Activated naive CD8-positive, alpha-beta T cell treated with anti-CD3 and anti-CD28 coated beads, Interleukin-2, amount 10 ng/mL, durations not matched to agents 7 days and 5 days (primary cell): ENCODE measurements at places on chromosomes 1 and 21. TPM values are rescaled to one million over a fixed set of nuclear protein-coding genes. Genes with fewer than 3 reads are reported as not detected.

The VHLL gene
- not detected for total RNA-seq

The TLR5 gene
- total RNA-seq, result 0.28 TPM

The YBX1 gene
- total RNA-seq, result 529 TPM

The S100A3 gene
- total RNA-seq, result not detected

The ITGB2 gene
- total RNA-seq, result 452 TPM

The FALEC gene
- 0.58 TPM for total RNA-seq

The RNF207 gene
- total RNA-seq, result 3.8 TPM

The TCHH gene
- total RNA-seq, result 0.08 TPM

The GSTM1 gene
- not detected for total RNA-seq

DNA sequence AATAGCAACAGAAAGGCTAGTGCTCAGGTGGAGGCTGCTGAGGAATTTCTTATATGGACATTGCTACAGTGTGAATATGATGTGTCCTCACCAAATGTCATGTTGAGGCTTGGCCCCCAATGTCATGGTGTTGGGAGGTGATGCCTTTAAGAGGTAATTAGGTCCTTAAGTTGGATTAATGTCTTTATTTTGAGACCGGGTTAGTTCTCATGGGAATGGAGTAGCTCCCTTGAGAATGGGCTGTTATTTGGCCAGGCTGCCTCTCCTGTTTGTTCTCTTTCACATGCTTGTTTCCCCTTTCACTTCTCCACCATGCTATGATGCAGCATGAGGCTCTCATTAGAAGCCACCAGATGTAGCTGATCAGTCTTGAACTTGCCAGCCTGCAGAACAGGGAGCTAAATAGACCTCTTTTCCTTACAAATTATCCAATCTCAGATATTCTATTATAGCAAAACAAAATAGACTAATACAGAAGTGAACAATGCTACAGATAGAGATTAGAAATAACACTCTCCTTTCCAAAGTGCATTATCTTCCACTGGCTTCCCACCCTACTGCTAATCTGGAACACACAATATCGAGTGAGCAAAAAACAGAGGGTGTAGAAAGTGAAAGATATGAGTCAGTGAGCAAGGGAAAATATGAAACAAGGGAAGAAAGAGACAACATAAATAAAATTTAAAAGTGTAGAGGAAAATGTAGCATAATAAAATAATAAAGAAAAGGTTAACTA lies 160.2 kb downstream of the NTMT2 start:
- no peaks in the 10 kb centered on the region for H3K4me1 ChIP-seq
- DNase-seq, result no peak
- H3K36me3 ChIP-seq, result no peaks in the 10 kb centered on the region
- H3K27ac ChIP-seq, result no peak overlapping the region

DNA sequence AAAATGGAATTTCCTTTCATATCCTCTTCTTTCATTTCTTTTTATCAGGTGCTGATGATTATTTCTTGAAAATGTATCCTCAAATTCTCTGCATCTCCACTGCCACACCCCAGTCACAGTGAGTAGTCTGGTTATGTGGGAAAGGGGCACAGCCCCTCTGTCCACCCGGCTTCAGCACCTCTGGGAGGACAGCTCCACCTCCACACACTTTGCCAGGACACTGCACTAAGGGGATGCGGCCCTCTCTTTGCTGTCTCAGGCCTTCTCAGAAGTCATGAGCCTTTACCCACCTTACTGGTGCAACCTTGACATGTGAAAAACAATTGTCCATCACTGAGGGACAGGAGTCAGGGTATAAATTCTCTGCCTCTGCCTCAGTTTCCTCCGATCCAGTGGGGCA lies 433.1 kb downstream of the PCP4 start:
- H3K27me3 ChIP-seq, result no peaks in the 10 kb centered on the region
- no peak for DNase-seq
- H3K27ac ChIP-seq, result no peak overlapping the region
- H3K4me1 ChIP-seq, result no peaks in the 10 kb centered on the region

- no peak overlapping the region for H3K27ac ChIP-seq
- no peaks in the 10 kb centered on the region for H3K36me3 ChIP-seq
- H3K4me1 ChIP-seq, result no peaks in the 10 kb centered on the region
- H3K27me3 ChIP-seq, result no peaks in the 10 kb centered on the region
Measured at GRCh38 chr1:55539652-55540512, 324.7 kb upstream of the USP24 start.

DNA sequence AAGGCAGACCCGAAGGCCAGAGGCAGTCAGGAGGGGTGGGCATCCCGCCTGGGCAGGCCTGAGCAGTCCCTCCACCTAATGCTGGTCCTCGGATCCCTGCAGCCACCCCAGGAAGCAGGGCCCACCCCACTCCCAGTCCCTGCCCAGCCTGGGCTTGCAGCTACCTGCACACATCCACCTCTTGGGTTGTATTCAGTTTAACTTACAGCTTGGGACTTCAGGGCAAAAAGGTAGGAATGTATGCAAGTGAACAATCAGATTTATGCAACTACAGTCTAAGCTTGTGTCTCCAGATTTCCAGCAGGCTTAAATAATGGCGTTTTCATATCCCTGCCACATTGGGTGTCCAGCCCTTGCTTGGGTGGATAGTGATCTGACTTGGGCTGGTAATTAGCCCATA lies 17.4 kb downstream of the LDLRAP1 start:
- peak overlapping the region; percentile 85 for H3K4me3 ChIP-seq
- DNase-seq, result no peak
- no peaks in the 10 kb centered on the region for H3K27me3 ChIP-seq
- peak overlapping the region; percentile 98 for H3K27ac ChIP-seq

GRCh38 chr1:87329051-87329525 lies 408 bp downstream of the LMO4 start:
- peaks cover 36% of the 10 kb centered on the region for H3K4me1 ChIP-seq
- peak; percentile 70 for DNase-seq
- peaks cover 10% of the 10 kb centered on the region for H3K36me3 ChIP-seq
- peak overlapping the region; percentile 98 for H3K27ac ChIP-seq
- peak overlapping the region; percentile 98 for H3K4me3 ChIP-seq

GRCh38 chr1:171247501-171247900 lies 793 bp upstream of the FMO1 start:
- H3K27ac ChIP-seq, result no peak overlapping the region
- peaks cover 48% of the 10 kb centered on the region for H3K27me3 ChIP-seq
- H3K4me3 ChIP-seq, result no peak overlapping the region
- peaks cover 3% of the 10 kb centered on the region for H3K4me1 ChIP-seq

DNA sequence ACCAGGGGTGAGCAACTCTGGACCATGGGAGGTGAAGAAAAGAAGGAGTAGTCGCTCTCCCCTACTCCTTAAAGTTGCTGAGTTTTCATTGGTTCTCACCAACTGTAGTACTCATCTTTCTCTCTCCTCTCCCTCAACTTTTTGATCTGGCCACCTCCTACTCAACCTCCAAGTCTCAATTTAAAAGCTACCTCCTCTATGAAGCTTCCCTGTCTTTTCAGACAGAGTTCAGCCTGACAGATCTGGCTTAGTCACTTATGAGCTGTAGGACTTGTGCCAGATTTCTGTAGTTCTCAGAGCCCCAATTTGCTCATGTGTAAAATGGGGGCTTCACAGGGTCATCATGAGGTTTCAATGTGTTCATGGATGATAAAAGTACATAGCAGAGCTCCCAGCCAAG lies 34.5 kb upstream of the HTR1D start:
- H3K4me3 ChIP-seq, result no peak overlapping the region
- no peak overlapping the region for H3K27ac ChIP-seq
- DNase-seq, result no peak
- H3K4me1 ChIP-seq, result no peaks in the 10 kb centered on the region
- H3K36me3 ChIP-seq, result no peaks in the 10 kb centered on the region
- peaks cover 20% of the 10 kb centered on the region for H3K27me3 ChIP-seq

GRCh38 chr1:177863796-177864195 lies 106.1 kb downstream of the SEC16B start:
- H3K4me3 ChIP-seq, result no peak overlapping the region
- no peaks in the 10 kb centered on the region for H3K4me1 ChIP-seq

GRCh38 chr1:213979751-213980586 lies 7.8 kb upstream of the PROX1 start:
- H3K4me1 ChIP-seq, result peaks cover 4% of the 10 kb centered on the region
- no peak for DNase-seq
- H3K27ac ChIP-seq, result no peak overlapping the region
- H3K4me3 ChIP-seq, result no peak overlapping the region

DNA sequence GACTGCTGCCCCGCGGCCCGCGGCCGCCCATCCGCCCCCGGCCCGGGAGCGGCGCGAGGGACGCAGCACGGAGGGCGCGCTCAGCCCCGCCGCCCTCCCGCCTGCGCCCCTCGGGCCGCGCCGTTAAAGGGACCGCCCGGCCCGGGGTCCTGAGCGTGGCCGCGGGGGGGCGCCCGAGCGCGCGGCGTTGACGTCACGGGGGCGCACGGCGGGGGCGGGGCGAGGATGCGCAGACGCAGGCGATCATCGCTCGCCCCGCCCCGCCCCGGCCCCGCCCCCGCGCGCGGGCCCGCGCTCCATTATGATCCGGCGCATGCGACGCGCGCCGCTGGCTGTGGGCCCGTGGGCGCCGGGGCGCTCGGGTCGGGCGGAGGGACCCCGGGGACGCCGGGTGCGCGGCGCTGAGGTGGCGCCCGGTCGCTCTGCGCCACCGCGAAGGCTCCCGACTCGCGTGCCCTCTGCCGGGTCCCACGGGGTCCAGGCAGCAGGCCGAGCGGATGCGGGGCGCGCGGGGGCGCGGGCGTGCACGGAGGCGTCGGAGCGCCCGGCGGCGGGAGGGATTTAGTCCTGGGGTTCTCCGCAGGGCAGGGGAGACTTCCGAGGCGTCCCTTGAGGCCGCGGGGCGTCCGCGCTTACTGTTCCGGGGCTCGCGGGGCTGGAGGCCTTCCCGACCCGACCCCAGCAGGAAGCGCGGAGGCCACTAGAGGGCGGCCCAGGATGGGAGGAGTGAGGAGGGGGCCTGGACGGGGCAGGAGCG lies at the start of gene DVL1:
Gene DVL1 (minus strand): TSS at position 163 of the 757 bp plus-strand sequence. CDS start 353 bp downstream, outside the sequence.
- H3K27ac ChIP-seq, result peak within 1 kb of the TSS; percentile 38
- peaks cover 23% of the 10 kb centered on the region for H3K27me3 ChIP-seq
- H3K4me3 ChIP-seq, result peak within 1 kb of the TSS; percentile 75
- no peaks in the 10 kb centered on the region for H3K36me3 ChIP-seq

- H3K4me1 ChIP-seq, result no peaks in the 10 kb centered on the region
- no peak overlapping the region for H3K4me3 ChIP-seq
- H3K27me3 ChIP-seq, result no peaks in the 10 kb centered on the region
- DNase-seq, result no peak
Measured at GRCh38 chr1:217965156-217965786, 319.8 kb upstream of the RRP15 start.

GRCh38 chr1:214009423-214010196 lies 21.8 kb downstream of the PROX1 start:
- H3K4me1 ChIP-seq, result no peaks in the 10 kb centered on the region
- H3K27me3 ChIP-seq, result no peaks in the 10 kb centered on the region
- DNase-seq, result no peak
- H3K27ac ChIP-seq, result no peak overlapping the region
- H3K36me3 ChIP-seq, result no peaks in the 10 kb centered on the region
- no peak overlapping the region for H3K4me3 ChIP-seq

DNA sequence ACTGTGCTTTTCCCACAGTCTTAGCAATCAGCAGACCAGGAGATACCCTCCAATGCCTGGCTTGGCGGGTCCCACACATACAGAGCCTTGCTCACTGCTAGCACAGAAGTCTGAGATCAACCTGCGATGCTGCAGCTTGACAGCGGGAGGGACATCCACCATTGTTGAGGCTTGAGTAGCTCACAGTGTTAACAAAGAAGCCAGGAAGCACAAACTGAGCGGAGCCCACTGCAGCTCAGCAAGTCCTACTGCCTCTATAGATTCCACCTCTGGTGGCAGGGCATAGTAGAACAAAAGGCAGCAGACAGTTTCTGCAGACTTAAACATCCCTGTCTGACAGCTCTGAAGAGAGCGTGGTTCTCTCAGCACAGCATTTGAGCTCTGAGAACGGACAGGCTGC lies 33.4 kb downstream of the MNDA start:
- no peak overlapping the region for H3K4me3 ChIP-seq
- H3K36me3 ChIP-seq, result no peaks in the 10 kb centered on the region
- no peak for DNase-seq
- H3K27me3 ChIP-seq, result peaks cover 5% of the 10 kb centered on the region
- no peaks in the 10 kb centered on the region for H3K4me1 ChIP-seq

DNA sequence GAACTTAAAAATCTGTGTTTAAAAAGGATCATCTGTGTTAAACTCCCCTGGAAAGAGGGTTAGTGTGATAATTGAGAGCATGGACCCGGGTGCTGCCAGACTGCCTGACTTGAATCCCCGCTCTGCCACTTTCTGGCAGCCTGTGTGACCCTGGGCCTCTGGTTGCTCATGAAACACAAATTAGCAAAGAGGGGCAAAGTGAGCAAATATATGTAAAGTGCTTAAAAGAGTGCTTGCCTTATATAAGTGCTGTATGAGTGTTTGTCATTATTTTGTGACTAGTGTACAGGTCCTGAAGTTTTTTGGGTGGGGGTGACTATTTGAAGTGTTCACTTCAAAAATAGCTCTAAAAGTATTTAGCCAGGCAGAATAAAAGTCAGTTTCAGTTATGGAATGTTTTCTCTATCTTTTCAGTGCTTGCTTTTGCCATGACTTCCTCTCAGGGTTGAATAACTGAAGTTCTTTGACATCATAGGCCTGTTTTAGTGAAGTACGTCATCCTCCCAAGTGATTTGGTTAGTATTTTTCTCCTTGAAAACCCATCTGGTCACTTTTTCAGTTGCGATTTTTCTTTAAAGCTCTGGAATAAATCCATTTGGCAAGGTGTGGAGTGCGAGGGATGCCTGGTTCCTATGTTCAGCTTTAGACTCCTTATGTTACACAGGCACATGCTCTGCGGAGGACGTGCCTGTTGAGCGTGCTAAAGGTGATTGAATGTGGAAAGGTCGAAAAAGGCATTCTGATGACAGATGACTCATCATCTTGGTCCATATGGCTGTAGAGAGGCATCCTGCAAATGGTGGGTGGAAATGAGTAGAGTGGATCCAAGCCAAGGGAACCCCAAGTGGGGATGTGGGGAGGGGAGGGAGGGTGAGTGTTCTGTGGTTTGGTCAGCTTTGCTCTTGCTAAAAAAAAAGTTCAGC lies 47.8 kb downstream of the AK4 start:
- no peaks in the 10 kb centered on the region for H3K27me3 ChIP-seq
- H3K4me1 ChIP-seq, result peaks cover 13% of the 10 kb centered on the region
- peaks cover 54% of the 10 kb centered on the region for H3K36me3 ChIP-seq
- peak overlapping the region; percentile 57 for H3K27ac ChIP-seq
- H3K4me3 ChIP-seq, result no peak overlapping the region
- no peak for DNase-seq

DNA sequence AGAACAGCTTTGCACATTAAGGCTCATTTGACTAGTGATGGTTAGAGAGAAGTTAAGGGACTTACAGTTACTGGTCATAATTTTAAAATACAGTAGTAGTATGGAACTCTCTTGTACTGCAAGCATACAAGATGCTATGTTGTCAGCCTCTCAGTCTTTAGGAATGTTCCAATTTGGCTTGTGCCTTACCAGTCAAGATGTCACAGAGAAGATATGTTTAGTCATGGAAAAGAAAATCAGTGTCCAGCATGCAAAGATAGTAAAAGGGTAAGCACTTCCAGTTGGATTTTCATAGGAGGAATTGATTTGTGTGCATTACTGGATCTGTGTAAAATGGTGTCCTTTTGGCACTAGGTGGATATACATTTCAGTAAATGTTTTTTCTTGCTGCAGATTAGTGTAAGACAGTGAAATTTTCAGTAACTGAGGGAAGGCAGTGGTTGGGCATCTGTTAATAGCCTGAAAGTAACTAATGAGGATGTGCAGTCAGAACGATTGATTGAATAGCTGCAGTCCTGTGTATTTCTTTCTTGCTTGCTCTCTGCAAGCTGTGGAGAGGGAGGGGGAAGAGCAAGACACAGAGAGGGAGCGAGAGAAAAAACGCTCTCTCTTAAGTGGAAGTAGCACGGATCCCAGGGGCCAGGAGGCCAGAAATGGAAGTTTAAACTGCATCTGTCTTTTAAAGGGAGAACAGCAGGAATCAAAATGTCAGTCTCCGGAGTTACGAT lies 108.2 kb downstream of the CLEC20A start:
- no peak for DNase-seq
- no peak overlapping the region for H3K4me3 ChIP-seq
- H3K36me3 ChIP-seq, result no peaks in the 10 kb centered on the region
- H3K4me1 ChIP-seq, result no peaks in the 10 kb centered on the region
- H3K27ac ChIP-seq, result no peak overlapping the region
